Central memory CD4-positive, alpha-beta T cell (primary cell): ENCODE measurements at places on chromosomes 3 and 15.

- no peak for DNase-seq
These were observed 45.7 kb downstream of the TGM4 start for GRCh38 chr3:44920081-44920480.

DNA sequence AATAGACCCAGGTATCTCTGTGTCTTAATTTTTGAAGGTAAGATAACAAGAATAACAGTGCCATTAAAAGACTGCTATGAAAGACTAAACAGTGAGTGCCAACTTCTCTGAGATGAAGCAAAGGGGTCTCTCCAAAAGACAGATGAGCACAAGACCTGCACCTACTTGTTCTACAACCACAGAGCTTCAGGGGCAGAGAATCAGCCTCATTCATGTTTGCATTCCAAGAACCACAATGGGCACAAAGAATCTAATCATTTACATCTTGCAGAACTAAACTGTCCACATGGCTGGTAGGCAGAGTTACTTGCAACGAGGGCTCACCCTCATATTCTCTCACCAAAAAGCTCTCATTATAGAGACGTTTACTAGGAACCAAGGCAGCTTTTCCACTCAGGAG, 83.9 kb downstream of the PEAK1 start:
- DNase-seq = no peak

GRCh38 chr15:81930582-81931369, 115.0 kb downstream of the MEX3B start:
- no peak for DNase-seq

DNA sequence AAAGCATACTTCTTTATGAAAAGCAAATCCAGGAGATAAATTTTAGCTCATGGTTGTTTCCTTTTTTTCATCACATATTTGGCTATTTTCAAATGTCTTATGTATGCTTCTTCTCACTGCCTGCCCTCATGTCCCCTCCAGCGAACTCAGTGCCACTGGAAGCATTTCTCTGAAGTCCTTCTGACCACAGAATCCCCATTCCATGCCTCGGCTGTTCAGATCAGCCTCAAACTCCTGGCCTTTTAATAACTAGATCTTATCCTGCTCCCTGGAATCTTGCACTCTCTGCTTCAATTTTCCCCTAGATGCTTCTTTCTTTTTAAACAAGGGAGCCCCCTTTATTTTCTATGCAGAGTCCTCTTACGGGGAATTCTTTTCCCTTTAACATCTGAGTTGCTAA, 10.1 kb downstream of the ETV5 start:
- no peak for DNase-seq

GRCh38 chr3:141086188-141086587, 35.0 kb downstream of the SPSB4 start:
- no peak for DNase-seq

- no peak for DNase-seq
These were observed 339.1 kb downstream of the NTRK3 start for GRCh38 chr15:87917480-87917879.

- DNase-seq = no peak
These were observed 90.4 kb downstream of the SUCLG2 start for GRCh38 chr3:67564008-67564407.

- no peak for DNase-seq
These were observed 6.6 kb downstream of the DTWD1 start for GRCh38 chr15:49627407-49627877.

GRCh38 chr3:13235079-13235478, 161.8 kb upstream of the IQSEC1 start:
- no peak for DNase-seq

DNA sequence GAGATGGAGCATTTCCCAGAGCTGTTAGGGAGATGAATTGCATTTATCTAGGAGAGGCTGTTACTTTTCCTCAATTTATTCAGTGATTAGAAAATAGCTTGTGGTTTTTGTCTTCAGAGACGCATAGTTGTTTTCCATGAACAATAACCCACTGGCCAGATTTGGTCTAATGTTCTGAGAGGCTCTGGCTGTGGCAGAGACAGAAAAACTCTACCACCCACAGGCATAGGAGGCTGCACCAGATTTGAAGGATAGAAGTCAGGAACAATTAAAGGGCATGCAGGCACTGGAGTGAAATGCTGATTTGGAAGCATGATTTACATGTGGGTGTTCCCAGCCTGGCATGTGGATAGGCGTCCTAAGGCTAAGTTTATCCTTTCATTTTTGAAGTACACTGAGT, 143.5 kb downstream of the NFKBIZ start:
- no peak for DNase-seq

DNA sequence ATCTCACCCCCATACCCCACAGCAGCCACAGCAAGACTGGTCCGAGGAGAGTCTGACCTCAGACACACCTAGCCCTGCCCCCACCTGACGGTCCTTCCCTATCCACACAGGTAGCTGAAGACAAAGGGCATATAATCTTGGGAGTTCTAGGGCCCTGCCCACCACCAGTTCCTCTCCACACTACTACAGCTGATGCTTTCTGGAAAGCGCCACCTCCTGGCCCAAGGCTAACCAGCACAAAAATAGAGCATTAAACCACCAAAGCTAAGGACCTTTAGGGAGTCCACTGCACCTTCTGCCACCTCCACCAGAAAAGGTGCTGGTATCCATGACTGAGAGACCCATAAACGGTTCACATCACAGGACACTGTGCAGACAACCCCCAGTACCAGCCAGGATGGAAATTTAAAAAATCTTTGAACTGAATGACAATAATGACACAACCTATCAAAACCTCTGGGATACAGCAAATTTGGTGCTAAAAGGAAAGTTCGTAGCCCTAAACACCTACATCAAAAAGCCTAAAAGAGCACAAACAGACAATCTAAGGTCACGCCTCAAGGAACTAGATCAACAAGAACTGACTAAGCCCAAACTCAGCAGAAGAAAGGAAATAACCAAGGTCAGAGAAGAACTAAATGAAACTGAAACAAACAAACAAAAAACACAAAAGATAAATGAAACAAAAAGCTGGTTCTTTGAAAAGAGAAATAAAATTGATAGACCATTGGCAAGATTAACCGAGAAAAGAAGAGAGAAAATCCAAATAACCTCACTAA, 122.1 kb upstream of the TPRG1 start:
- DNase-seq = peak; percentile 24

GRCh38 chr3:179000144-179000543, 71.5 kb downstream of the ZMAT3 start:
- DNase-seq = no peak

GRCh38 chr15:36644191-36644896, 64.9 kb downstream of the CDIN1 start:
- no peak for DNase-seq

DNA sequence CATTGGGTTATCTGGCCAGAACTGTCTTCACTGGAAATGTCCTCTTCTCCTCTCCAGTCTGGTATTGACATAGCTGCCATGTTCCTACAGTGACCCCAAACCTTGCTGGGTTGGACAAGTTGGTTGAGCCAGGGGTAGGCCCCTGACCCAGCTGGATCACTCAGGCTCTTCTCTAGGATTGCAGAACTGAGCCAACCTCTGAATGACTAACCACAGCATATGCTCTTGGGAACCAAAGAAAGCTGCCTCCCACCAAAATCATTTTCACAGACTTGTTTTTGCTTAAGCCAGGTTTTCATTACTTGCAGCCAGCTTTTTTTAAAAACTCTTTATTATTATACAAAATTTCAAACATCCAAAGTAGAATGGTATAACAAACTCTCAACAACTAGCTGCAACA, 41.4 kb downstream of the FSIP1 start:
- DNase-seq = no peak

DNA sequence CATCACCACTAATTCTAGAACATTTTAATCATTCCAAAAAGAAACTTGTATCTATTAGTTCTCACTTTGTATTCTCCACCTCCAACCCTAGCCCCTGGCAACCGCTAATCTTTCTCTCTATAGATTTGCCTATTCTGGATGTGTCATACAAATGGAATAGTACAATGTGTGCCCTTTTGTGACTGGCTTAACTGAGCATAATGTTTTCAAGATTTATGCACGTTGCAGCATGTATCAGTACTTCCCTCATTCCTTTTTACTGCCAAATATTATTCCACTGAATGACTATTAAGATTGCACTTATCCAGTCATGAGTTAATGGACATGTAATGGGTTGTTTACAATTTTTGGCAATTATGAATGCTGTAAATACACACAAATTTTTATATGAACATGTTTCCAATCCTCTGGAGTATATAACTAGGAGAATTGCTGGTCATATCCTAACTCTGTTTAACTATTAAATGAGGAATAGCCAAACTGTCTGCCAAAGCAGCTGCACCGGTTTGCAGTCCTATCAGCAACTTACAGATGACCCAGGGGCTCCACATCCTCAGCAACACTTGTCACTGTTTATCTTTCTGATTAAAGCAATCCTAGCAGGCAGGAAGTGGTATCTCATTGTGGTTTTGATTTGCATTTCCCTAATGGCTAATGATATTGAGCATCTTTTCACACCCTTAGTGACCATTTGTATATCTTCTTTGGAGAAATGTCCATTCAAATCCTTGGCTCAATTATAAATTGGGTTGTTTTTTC, 42.9 kb downstream of the DCUN1D1 start:
- DNase-seq = no peak

DNA sequence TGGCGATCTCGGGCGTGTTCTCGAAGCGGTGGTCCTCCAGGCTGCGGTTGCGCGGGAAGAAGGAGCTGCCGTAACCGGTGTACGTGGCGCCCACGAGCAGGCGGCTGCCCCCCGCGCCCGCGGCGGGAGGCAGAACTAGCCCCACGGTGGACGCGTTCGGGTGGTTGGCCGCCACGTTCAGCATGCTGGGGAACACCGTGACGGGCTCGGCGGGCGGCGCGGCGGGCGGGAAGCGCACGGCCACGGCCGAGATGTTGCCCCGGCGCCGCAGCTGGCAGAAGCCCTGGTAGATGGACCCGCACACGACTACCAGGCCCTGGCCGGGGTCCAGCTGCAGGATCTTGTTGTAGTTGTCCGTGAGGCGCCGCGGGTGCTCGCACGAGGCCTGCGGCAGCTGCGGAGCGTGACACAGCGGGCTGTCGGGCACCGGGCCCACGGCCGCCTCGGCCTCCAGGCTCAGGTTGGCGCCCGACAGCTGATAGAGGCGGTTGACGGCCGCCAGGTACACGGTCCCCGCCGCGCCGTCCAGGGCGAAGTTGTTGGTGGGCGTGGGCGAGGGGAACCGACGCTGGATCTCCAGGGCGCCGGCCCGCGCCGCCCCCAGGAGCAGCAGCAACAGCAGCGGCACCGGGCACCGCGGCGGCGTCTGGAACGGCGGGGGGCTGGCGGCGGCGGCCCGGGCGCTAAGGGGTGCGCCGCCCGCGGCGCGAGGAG, 397 bp downstream of the PLXND1 start:
- no peak for DNase-seq

GRCh38 chr15:52481915-52482314, 46.8 kb downstream of the MYO5A start:
- DNase-seq = peak; percentile 88

GRCh38 chr3:143302638-143303171, 183.1 kb downstream of the CHST2 start:
- DNase-seq = no peak

DNA sequence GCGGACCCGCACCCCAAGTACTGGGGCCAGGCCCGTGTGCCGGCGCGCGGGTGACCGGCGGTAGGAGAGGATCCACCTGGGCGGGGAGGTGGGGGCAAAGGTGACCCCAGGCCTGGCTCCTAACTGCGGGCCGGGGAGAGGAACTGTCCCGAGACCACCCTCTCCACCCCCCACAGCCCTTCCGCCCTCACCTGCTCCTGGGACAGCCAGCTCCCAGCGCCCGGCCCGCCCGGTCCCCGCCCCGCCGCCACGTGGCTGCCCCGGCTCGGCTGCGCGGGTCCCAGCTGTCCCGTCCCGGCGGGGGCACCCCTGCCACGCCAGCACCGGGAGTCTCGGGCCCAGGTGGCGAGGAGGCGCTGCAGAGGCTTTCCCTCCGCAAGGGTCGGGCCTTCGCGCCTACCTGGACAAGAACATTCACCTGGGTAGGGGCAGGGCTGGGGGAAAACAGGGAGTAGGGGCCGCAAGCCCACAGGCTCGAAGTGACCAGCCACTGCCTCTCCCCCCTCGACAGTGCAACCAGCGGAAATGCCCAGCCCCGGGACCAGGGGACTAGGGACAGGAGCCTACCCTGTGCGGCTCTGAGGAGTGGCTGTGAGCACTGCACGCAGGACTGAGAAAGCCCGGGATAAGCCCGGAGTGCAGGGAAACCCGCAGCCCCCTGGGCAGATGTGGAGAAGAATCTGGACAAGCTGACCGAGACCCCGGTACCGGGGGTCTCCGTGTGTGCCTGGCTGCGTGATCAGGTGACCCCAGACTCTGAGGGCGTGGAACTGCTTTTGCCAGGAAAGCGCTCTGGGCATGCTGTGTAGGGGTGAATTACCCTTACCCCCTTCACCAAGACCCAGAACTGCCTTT, at the start of gene SLC12A8:
SLC12A8 (minus strand) TSS at position 240 of the 855 bp plus-strand sequence. CDS start 1,399 bp downstream, outside the sequence.
- DNase-seq = no peak

DNA sequence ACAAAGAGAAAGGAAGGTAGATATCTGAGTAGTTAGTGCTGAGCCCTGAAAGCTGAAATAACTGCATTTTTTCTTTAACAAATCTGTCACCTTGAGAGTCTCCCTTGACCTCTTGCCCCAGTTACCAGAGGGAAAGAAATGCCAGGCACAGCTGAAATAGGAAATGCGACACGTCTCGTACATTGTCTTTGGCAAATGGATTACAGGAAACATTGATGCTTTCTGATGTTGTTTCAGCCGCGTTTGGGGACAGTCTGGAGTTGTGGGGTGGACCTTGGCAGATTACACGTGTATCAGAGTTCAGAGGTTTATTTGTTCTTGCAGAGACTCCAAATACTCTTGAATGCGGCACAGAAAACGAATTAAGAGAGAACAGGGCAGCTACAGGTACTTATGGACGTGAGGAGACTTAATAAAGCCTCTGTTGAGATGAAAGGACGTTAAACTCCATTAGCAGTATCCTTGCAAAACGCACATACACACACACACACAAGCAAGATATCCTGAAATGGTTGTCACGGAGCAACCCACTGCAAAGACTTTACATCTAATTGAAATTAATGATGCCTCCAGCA, 272.8 kb upstream of the RORA start:
- DNase-seq = no peak

- DNase-seq = peak; percentile 12
These were observed 128.4 kb downstream of the IGF1R start for GRCh38 chr15:98776607-98777281.

- no peak for DNase-seq
These were observed 6.2 kb upstream of the NIPA1 start for GRCh38 chr15:22780267-22780666.

GRCh38 chr3:85185495-85185894, 226.7 kb downstream of the CADM2 start:
- no peak for DNase-seq

- DNase-seq = no peak
These were observed 831.0 kb downstream of the TUSC7 start for GRCh38 chr3:117540597-117540996.

GRCh38 chr15:93195109-93195508, 106.1 kb upstream of the RGMA start:
- no peak for DNase-seq

DNA sequence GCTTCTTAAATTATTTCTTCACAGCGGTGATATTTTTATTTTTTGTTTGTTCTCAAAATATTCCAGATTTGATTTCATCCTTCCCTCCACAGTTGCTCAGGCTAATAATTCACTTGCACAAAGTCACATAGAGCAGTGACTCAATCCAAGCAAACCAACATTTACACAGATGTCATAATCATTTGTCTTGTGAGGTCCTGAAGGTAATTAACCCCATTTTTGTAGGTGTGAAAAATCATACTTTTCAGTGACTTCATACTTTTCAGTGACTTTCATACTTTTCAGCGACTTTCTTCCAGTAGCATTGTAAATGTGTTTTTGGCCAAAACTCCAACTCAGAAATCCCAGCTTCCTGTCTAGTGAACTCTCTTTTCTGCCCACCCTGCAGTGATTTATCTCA, 32.1 kb downstream of the CD200 start:
- DNase-seq = no peak

- DNase-seq = no peak
These were observed 201.9 kb upstream of the MCTP2 start for GRCh38 chr15:94029495-94029894.
